CD4-positive, alpha-beta T cell treated with Interleukin-6 at 100 ng/mL for 8 hours (primary cell): ENCODE measurements at places on chromosomes 7 and 10.

DNA sequence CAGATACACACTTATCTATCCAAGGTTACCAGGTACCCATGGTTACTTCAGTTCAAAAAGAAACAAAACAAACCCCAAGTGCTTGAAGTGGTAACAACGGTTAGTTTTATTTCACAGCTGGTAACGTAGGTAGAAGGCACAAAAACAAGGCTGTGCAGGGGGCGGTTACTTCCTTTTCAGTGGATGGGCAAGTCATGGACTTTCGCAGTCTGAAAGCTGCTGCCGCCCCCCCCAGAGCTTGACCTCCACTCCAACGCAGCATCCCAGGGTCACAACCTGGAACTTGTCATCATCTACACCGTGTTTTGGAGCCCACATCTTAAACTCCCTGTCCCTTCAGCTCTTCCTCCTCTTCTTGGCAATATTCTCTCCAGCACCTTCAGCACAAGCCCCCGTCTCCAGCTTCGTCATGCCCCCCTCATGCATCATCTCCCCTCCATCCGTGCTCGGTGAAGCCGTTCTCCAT lies 181.2 kb upstream of the ITGB1 start:
- DNase-seq, result peak; percentile 85

DNA sequence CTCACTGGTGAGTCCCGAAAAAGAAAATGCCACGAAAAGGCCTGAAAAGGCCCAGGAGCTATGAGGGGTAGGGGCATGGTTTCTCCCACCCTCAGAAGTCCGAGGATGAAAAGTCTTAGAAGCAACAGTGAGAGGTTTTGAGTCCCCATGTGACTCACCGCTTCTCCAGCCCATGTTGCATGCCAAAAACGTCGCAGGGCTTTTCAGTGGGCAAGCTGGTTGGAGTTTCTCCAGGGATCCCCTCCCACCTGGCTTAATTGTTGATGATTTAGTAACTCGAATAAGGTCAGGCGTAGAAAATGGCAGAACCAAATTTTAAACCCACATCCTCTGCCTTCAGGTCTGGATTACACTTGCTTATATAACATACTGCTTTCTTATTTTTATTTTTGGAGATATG lies 96.3 kb upstream of the ARMC3 start:
- no peak for DNase-seq

- DNase-seq, result peak; percentile 25
Observed at GRCh38 chr10:29409241-29410054, 120.6 kb downstream of the LYZL1 start.

GRCh38 chr7:1476859-1477258 lies 17.6 kb upstream of the MICALL2 start:
- no peak for DNase-seq

- no peak for DNase-seq
Observed at GRCh38 chr10:63717027-63717715, 196.0 kb downstream of the REEP3 start.

- no peak for DNase-seq
Observed at GRCh38 chr10:79180414-79181221, 111.9 kb downstream of the ZMIZ1 start.
